H7 (cell line): ENCODE measurements at places on chromosomes 12 and 14.

- DNase-seq, result no peak
These were observed 8.2 kb upstream of the CCDC85C start for GRCh38 chr14:99612071-99612737.

- peak; percentile 27 for DNase-seq
These were observed 18.9 kb upstream of the LRTM2 start for GRCh38 chr12:1801303-1801975.

DNA sequence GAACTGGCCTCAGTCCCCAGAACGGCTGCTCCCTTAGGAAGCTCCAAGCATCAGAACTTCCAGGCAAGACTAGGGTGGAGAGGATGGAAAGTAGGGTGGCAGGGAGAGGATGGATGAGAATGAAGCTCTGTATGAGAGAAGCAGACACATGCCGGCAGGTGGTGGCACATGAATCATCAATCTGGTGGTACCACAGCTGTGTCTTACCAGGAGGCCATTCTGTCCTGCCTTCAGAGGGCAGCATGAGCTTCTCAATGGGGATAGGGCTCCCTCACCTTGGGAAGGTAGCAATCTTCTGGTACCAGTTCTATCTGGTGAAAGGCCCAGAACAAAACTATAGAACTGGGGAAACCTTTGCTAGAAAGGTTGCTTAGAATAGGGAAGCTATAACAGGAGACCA lies 55.4 kb upstream of the PYGL start:
- no peak for DNase-seq

GRCh38 chr12:16187660-16188059 lies 89.8 kb downstream of the SLC15A5 start:
- DNase-seq, result no peak

DNA sequence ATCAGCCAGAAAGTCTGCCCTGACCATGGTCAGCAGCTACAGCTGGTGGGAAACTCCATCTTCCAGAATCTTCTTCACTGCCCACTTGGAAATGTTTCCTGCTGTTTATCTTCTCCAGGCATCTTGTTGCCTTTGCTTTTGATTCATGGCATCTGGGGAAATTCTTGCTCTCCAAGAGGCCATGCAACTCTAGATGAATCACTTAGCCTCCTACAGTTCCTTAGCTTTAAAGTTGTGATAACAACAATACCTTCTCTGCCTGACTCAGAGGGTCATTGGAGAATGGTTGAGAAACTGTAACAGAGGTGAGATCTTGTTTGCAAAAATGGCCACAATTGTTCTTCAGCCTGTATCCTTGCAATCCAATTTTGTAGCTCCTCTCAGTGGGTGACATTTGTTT lies 121.0 kb upstream of the VRK1 start:
- no peak for DNase-seq

DNA sequence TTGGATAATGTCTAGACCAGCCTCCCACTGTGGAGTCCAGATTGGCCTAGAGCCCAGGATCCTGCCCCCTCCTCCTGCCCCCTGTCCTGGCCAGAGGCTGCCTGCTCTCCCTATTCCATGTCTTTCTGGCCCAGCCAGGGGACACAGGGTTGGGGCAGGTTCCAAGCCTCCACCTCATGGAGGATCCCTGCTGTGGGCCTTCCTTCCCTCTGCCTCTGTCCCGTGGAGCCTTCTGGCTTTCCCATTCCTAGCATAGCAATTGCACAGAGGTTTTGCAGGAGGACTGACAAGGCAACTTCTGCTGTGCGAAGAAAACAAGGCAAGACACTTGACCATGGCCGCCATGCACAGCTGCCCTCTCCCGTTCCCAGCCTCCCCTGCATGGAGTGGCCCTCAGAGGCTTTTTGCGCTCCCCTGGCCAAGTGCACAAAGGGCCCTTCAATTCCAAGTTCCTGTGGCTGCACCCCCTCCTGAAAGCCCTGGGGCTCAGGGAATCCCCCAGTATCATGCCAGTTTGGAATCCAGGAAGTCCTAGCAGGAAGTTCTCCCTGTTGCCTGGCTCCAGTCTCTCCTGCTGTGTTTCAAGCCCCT lies 42.1 kb downstream of the KRT80 start:
- no peak for DNase-seq

DNA sequence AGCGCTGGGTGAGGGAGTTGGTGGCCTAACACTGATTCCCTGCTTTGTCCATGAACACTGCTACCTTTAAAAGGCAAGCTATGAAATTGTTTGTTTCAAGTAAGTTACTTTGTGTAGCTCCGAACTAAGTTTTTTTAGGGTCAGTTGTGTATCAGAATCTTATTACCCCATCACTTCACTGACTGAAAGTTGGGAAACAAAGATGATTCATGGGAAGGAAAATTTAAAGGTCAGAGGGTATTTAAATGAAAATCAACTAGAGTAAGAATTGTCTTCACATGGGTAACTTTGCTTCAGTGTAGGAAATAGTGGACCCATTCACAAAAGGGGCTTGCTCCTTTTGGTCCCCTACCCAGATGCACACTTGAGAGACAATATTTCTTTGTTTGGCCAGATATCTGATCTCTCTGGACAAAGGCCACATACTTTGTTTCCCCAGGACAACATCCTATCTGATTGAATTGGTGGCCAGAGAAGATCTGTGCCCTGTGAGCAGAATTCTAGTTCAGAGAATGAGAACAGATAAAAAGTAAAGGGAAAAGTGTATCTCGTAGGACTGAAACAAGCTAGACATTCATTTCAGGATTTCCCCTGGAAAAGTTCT lies 53.5 kb downstream of the RAB35 start:
- DNase-seq, result no peak

GRCh38 chr12:82176026-82176425 lies 182.2 kb downstream of the CCDC59 start:
- DNase-seq, result no peak

DNA sequence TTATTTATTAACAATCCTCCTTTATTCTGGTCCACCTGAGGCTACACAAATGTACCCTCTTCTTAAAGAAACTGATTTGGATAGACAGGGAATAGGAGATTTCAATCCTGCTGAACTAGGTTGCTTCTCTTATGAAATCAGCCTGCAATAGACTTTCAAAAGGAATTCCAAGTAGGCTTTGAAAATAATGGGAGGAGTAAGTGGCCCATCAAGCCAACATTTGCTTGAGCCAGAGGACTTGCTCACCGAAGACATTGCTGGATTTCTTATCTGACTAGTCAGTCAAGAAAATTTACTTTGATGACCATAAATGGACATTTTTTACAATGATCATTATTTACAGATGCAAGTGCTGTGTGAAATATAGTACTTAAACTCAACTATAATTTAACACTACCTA lies 82.8 kb upstream of the RASSF8 start:
- no peak for DNase-seq

DNA sequence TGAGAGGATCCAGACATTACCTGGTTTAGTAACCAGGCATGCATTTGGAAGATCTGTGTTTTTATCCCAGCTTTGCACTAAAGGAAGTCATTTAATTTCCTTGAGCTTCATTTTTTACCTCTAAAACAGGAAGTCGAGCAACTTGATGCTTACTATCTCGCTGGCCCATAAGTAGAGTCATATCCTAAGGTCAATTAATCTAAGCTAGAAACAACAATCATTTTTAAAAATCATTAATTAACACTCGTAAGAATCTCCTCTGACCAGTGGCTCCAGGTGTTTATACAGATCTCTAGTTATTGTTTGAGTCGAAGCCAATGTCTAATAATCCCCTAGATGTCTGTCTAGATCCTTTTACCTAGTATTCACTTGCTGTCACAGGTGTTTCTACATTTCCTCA lies 355.8 kb upstream of the DCN start:
- DNase-seq, result no peak

GRCh38 chr12:53714004-53714403 lies 13.2 kb downstream of the CALCOCO1 start:
- no peak for DNase-seq

- DNase-seq, result no peak
These were observed 44.6 kb upstream of the GCH1 start for GRCh38 chr14:54947230-54947629.

- no peak for DNase-seq
These were observed 64.9 kb upstream of the FOXG1 start for GRCh38 chr14:28701733-28702132.

DNA sequence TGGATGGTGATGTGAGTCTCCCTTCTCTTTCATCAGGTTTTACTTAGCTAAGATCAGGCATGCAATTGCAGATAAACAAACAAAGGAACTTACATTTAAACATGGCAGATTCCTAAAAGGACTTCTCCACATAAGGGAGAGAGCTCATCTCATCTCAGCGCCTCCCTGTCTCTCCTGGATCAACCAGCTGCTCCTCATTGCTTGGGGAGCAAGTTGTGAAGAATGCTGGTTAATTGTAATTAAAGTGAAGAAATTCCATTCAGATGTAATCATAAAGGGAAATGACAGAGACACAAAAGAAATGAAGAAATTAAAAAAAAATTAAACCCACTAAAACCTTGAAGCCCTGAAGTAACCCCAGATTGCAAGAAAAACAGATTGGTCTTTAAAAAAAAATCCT lies 104.4 kb upstream of the DIO2 start:
- DNase-seq, result peak; percentile 2

GRCh38 chr12:126742241-126742641 lies 1524.7 kb upstream of the TMEM132C start:
- no peak for DNase-seq

- peak; percentile 76 for DNase-seq
These were observed 36.6 kb downstream of the DCAF4 start for GRCh38 chr14:72962829-72963312.

- peak; percentile 59 for DNase-seq
These were observed 97.2 kb downstream of the LGMN start for GRCh38 chr14:92651106-92651757.

GRCh38 chr12:50222275-50222783 lies 55.2 kb upstream of the CERS5 start:
- DNase-seq, result peak; percentile 77

- no peak for DNase-seq
These were observed 2.8 kb downstream of the TCP11L2 start for GRCh38 chr12:106305376-106305775.

DNA sequence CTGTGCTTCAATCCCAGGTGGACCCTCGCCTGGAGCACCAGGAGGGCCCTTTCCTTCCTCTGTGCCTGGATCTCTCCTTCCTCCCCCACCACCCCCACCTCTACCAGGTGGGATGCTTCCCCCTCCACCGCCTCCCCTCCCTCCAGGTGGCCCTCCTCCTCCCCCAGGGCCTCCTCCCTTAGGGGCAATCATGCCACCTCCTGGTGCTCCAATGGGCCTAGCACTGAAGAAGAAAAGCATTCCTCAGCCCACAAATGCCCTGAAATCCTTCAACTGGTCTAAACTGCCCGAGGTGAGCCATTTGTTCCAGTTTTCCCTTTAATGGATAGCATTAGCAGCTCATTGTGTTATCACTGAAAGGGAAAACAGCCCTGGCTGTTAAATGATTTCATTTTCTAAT lies 134.0 kb downstream of the GPR135 start:
- peak; percentile 32 for DNase-seq

DNA sequence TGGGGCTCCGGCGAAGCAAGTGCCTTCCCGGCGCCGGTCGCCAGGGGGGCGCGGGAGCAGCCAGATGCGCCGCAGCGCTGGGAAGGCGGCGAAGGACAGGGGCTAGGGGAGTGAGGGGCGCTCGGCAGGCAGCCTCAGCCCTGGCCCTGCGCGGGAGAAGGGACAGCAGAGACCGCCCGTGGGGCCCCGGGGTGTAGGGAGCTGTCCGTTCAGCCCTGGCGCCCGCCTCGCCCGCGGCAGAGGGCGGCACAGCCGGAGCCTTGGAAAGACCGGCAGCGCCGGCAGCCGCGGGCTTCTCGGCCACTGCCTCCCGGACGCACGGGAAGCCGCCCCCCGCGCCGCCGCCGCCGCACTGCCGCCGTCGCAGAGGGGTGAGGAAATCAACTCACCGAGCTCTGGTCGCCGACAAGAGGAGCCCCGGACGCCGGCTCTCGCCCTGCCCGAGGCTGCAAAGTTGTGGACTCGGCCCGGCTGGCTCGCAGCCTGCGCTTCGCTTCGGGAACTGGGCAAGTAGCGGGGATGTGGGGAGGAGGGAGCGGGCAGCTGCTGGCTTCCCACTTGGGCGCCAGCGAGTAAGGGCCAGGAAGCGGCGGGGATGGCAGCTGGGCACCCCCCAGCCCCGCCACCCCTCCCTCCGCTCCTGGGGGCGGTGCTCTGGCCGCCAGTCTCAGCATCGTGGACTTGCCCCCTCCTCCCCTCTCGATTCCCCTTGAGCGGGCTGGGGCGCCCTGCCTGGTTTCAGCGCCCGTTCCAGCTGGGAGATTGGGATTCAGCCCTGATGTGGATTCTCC lies at the start of gene ZDHHC22:
Gene ZDHHC22 (minus strand): TSS at position 578 of the 791 bp plus-strand sequence. CDS start 2,053 bp downstream, outside the sequence.
- peak; percentile 94 for DNase-seq

DNA sequence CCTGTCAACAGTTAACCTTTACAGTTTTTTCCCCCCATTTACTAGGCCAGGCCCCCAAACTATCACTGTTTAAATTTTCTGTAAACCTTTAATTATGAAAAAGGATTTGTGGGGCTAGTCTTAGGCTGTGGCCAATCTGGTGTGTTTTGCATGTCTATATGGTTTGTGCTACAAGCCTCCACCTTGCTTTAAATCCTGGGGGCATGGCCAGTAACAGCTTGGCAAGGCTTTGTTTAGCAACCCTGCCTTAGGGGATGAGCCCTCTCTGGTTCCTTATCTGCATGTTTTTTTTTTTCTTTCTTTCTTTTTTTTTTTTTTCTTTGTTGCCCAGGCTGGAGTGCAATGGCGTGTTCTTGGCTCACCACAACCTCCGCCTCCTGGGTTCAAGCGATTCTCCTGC lies 102.7 kb downstream of the KCNMB4 start:
- DNase-seq, result no peak

DNA sequence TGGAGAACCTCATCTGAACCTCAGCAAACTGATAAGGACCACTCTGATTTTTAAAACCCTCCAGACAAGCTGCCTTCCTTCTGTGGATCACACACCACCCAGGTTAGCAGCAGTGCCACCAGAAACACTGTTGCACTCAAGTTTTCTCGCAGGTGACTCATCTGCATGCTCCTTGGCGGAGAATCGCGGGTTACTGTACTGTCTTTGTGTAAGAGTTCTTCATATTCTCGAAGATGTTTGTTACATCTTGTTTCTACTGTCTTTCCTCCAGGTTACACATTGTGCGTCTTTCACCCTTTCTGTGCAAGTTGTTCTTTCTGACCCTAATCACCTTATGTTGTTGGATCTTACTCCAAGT lies 331.2 kb downstream of the CACNA1C start:
- no peak for DNase-seq

GRCh38 chr14:22333422-22334274 lies 255.4 kb downstream of the DAD1 start:
- DNase-seq, result no peak

- DNase-seq, result no peak
These were observed 15.4 kb downstream of the TRAPPC6B start for GRCh38 chr14:39154594-39155189.

- peak; percentile 67 for DNase-seq
These were observed 636 bp downstream of the DUSP6 start for GRCh38 chr12:89351489-89352241.

- no peak for DNase-seq
These were observed 22.5 kb upstream of the CDKN3 start for GRCh38 chr14:54374117-54374884.

- no peak for DNase-seq
These were observed 4.5 kb downstream of the PGF start for GRCh38 chr14:74950795-74951442.
